ENCODE measurements at places on chromosomes 7 and 10.

DNA sequence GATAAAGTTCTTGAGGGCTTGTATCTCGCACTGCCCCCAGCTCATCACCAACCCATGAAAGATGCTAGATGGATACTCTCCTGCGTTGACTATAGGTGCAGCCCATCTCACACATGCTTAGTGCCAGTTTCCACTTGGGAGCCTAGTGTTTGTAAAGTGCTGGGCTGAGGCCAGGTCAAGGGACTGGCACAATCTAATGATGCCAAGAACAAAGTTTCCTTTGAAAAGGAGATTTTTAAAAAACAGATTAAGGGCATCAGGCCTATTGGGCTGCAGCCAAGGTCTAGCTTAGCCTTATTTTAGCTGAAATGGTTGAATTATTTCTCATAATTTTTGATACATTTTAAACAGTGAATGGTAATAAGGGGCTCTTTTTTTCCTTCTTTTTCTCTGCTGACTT, 259.0 kb downstream of the ADRA2A start:
- DNase-seq = no peak

GRCh38 chr7:149292462-149292823, 30.4 kb downstream of the ZNF783 start:
- DNase-seq = no peak

DNA sequence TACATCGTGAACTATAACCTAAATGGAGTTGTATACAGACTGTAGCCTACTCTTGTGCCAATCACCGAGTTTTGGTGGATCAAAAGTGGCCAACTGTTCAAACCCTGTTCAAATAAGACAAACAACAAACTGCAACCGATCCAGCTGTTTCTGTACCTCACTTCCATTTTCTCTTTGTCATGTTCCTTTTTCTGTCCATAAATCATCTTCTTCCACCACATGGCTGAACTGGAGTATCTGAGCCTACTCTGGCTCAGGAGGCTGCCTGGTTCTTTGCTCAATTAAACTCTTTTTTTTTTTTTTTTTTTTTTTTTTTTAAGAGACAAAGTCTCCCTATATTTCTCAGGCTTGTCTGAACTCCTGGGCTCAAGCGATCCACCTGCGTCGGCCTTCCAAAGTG, 59.0 kb upstream of the NPVF start:
- no peak for DNase-seq

- no peak for DNase-seq
Observed at GRCh38 chr7:64744680-64745079, 49.5 kb upstream of the ZNF138 start.

DNA sequence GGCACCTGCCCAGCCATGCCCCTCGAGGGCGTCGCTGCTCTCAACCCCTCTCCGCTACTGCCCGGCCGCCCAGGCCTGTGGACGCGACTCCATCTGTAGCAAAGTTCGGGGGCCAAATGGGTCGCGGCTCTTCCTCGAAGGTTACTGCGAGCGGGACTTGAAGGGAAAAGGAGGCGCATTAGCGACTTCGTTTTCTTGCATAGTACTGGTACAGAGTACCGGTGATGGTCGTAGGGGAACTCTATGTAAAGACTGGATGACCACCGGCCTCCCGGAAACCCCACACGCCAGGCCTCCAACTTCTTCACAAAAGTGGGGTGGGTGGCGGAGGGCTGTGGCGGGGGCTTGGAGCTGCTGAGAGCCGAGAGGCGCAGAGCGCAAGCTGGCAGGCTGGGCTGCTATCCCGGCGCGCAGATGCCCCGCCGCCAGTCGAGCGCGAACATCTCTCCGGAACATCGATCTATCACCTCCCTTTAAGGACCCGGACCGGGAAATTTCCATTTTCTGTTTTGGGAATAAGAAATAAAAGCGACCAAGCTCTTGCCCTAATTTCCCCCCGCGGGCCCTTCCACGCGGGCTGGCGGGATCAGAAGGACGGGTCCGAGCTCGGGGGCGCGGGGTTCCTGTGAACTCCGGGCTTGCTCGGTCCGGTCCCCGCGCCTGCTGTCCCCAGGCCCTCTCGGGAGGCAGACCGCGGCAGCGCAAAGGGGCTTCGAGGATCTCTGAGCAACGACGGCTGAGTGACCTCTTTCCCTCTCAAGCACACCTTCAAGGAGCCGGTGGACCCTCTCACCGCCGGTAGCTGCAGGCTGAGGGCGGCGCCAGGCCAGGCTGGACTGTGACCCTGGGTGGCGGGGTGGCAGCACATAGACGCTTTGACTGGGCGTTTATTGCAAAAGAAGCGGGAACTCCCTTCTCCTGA, 12.2 kb upstream of the FEZF1 start:
- DNase-seq = no peak

All from activated T-cell treated with anti-CD3 and anti-CD28 coated beads for 1 hour (primary cell).